Stimulated activated naive CD4-positive, alpha-beta T cell (primary cell): ENCODE measurements at places on chromosomes 6 and 20.

DNA sequence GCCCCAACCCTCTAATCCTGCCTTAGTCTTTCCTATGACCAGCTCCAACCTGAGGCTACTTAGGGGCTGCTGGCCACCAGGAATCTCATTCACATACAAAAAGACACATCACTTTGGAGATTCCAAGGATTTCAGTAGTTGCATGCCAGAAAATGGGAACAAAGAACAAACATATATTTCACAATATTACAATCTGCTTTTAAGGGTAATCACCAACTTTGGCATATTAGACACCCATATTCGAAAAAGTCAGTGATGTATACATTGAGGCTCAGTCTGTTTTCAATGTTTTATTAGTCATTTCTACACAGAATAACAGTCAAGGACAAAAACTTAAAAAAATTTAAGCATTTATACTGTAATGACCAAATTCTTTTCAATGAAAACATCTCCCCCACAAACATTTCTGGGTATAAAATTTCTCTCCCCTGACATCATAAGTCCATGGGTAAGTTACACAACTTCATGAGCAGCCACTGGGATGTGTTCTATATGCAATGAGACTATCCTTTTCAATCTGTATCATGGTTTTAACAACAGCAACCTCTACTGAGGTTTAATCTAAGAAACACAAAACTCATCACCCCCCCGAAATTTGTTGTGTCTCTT lies 103.5 kb downstream of the MAP7 start:
- DNase-seq = no peak

GRCh38 chr20:46351357-46352058 lies 43.2 kb upstream of the CDH22 start:
- DNase-seq = no peak

DNA sequence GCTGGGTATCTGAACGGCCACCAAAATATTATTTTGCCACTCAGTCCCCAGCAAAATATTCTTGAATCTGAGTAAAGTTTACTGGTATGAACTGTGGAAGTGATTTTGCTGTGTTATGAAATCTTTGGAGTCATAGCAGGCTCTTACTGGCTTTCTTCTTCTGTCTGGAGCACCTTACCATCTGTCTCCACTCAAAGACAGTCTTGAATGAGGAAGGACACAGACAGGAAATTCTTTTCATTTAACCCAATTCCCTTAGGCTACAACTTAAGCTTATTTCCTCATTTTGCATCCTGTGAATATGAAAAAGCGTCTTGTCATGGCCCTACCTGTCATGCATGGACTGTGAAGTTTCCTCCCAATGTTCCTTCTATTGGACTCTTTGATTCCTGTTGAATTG lies 24.7 kb downstream of the FNDC1 start:
- no peak for DNase-seq

DNA sequence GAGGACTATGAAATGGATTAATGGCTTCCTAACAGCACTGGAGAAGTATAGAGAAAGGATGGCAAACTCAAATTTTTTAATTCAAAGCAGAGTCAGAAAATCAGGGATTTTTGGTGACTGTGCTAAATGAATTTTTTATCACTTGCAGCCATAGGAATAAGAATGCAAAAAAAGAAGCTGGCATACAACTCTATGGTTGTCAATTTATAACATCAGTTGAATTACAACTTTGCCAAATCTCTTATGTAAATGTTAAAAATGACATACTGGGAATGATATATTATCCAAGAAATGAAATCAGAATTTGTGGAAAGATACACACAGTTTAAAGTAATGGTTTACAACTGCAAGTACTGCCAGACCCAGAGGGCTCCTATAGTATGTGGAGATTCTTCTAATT lies 106.5 kb downstream of the HTR1B start:
- DNase-seq = no peak
